GM12891 (cell line): ENCODE measurements at places on chromosomes 4 and X.

GRCh38 chrX:7170898-7171297 is 22.9 kb upstream of the PUDP start:
- no peak for DNase-seq

DNA sequence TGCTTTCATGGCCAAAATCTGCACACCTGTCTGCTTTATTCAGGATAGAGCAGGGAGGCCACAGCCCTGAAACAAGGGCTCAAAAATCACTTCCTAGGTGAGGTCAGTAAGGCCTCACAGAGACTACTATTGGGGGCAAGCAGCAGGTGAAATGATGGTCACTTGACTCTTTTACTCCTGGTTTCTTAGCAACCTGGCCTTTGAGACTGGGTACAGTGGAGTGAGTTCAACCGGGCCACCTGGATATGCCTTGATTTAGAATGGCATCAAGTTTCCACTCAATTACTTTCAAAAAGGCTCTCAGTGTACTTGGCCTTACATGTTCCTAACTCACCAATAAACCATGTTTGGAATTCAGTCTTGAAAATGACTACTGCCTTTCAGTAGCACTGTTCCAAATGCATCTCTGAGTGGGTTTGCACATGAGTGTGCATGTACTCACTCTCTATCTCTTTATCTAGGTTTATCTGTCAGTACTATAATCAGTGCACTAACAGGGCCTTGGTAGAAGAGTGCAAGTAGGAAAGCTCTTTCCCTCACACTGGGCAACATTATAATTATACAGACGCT is 388.2 kb downstream of the OPHN1 start:
- no peak for DNase-seq

DNA sequence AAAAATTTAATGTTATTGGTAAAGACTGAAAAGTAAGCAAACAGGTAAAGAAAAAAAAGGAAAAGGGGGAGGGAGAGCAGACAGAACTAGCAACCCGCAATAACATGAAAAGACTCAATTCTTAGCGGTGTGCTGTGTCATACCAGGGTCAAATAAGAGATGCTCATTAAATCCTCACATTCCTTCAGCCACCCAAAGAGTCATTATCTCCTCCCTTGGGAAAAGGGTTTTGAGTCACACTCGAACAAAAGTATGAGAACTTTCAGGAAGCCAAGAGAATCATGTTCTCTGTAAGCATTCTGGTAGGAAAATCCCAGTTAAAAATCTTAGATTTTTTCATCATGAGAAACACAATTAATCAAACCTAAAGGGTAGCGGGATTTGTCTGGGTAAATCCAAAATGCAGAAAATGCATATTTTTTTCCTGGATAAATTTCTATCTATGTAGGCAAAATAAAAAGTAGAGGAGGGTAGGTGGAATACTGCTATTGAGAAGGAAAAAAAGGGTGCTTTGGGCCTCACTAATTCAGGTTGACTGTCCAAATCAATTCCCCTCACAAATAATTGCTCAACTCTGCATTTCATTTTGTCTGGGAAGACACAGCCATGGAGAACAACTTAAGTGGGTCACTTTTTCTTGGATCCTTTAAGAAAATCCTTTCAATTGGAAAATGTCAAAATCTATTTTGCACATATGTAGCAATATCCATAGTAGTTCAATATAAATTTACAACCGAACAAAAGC is 23.2 kb downstream of the TNIP3 start:
- no peak for DNase-seq

DNA sequence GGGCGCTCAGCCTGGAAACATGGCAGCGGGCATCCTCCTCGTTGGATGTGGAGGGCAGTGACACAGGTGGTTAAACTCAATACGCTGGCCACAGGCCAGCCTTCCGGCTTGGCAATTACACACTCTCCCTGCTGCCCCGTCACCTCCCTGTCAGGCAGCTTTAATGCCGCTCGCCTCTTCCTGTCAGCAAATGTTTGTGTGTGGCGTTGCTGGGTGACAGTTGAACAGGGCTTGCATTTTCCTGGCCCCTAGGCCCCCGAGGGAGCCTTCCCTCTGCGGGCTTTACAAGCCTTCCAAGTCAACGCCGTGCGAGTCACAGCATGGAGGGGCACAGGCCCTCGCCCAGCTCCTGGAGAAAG is 620.0 kb downstream of the BCOR start:
- no peak for DNase-seq

DNA sequence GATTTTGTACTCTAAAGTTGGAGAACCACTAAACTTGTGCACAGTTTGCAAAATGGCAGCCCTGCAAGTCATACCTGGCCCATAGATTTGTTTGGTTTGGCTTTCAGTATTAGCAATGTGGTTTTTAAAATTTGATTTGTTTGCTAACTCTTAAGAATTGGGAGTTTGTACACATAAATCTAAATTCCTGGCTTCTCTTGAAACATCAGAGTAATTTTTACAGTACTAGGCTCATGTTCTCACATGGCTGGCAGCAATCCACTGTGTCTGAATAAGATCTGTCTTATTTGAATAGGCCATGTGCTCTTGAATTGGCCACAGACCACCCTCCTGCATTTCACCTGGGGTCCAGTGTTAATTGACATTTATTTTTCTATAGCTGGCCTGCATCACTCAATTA is 21.3 kb downstream of the DIAPH2 start:
- DNase-seq, result no peak

- DNase-seq, result no peak
Observed at GRCh38 chrX:38181357-38181756, 39.3 kb downstream of the SRPX start.

DNA sequence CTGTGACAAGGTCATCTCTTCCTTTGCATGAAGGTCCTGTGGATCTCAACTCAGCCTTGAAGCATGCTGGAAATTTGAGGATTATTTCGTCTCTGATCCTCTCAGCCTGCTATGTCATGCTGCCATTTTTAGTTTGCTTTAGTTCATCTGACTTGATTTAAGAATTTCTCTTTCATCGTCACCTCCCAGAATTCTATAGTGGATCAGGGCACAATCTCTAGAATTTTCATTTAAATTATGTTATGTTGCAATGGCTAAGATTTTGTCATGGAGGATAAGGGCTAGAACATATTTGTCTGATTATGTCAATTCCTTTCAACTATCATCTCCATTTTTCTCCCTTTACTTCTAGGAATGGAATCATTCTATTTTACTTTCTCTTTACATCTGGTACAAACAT is 98.8 kb downstream of the PCDH10 start:
- no peak for DNase-seq

- DNase-seq, result no peak
Observed at GRCh38 chr4:181693517-181693916, 549.7 kb upstream of the TENM3 start.

DNA sequence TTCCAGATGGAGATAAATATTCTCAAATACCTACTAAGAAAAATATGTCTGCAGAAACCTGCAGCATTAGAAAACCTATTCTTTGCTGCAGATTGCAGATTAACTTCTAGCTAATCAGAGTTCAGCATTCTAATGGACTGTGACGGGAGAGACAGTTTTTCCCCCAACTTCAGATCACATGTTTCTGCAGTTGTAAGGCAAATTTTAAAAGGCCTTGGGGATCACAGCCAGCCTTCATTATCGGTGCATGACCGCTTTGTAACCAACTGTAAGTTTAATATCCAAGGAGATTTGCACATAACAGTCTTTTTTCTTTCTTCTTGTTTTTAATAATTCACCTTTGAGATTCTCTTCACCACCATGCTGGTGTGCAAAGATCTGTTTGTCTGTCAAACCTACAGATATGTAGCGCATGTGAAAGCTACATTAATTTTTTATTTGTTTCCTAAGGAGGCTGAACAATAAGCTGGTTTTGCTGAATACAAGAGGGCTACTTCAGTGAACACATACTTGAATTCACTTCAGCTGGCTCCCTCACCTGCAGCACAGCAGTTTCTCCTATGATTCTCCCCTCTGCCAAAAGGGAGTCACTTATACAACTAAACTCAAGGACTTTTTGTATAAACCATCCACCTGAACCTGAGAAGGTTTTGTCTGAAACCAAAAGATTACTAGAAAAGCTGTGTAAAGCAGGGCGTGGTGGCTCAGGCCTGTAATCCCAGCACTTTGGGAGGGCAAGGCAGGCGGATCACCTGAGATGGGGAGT is 488.5 kb downstream of the RPA4 start:
- DNase-seq, result no peak

DNA sequence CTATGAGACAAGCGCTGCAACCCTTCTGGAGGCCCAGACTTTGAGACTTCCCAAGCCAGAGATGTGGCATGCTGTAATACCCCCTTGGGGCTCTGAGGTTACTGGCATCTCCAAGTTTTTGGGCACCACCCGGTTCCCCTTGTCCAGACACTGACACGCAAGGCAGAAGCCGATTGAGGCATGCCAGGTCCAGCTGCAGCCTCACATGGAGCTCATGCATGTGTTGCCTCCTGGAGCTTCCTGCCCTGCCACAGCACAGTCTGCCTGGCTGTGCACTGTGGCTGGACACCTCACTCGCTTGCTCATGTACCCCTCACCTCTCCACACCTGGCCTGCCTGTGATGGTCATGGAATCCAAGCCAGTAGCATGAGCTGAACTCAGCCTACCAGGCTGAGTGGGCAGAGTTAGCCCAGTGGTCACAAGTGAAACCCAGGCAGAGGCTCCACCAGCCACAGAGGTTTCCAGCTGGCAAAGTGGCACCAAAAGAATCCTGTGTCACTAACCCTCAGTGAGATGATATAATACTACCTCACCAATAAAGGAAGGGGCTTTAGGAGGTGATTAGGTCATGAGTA is 789.2 kb upstream of the INTU start:
- DNase-seq, result no peak

- no peak for DNase-seq
Observed at GRCh38 chrX:124651031-124651430, 304.7 kb downstream of the SH2D1A start.

DNA sequence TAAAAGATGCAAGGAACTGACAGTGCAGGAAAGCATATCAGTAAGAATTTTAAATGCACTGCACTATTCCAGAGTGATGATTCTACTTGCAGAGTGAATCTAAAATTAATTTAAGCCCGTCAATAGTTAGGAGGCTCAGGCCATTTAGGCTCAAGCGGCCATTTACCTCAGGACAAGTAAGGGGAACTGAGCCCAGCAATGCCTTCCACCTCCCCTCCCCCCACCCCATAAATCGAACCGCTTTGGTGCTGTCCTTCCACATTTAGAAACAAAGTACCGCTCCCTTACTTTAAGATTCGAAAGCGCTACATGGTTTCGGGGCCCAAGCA is 665 bp downstream of the RBM41 start:
- DNase-seq, result no peak

DNA sequence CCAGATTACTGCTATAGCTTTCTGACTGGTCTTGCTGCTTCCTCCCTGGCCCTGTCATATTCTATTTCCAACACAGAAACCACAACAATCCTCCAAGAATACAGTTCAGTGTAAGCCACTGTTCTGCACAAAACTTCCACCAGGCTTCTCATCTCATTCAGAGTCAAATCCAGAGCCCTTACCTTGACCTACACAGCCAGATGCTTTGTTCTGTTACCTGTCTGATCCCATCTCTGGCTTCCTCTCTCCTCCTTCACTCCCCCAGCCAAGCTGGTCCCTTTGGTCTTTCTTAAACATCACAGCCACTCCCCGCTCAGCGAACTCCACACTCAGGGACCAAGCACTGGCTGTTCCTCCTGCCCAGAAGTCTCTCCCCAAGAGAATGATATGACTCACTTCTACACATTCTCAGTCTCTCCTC is 84.8 kb upstream of the BMP2K start:
- no peak for DNase-seq

- DNase-seq, result no peak
Observed at GRCh38 chr4:90181644-90182043, 54.5 kb downstream of the CCSER1 start.

DNA sequence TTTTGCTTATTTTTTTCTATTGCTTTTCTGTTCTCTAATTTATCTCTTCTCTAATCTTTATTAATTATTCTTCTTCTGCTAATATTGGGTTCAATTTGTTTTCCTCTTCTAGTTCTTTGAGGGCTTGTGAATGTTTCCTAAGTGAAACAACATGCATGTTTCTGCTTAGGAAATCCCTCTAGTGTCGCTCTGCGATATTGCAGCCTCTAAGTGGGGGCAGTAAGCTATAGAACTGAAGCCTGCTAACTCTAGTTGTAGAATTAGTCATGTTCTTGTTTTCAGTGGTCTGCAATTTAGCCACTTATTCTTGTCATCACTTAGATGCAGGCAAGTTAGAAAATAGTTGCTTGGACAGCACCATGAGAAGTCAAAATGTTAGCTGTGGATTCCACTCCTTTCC is 222.6 kb downstream of the SPIN4 start:
- no peak for DNase-seq

GRCh38 chr4:186445040-186445439 is 110.3 kb downstream of the MTNR1A start:
- no peak for DNase-seq

DNA sequence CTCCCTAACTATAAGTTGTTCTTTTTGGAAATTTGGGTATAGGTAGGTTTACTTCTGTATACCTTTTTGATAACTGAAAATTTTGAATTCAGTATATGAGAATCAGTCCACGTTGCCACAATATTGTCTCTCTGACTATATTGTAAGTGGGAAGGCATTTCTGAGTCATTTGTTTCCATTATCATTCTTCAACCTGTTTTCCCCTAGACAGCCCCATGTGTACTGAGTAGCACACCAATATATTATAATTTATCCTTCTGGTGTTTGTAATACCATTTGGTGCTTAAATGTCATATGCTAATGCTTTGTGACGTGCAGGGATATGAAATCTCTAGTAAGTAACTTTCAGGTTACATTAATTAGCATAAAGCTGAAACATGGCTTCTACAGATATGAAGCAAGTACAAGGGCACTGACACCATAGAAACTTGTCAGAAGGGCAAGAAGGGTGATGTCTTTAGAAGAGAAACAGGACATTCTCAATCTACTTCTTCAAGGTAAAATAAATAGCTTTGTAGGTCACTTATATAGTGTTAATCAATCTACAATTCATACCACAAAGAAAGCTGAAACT is 27.7 kb downstream of the PAK3 start:
- DNase-seq, result no peak

DNA sequence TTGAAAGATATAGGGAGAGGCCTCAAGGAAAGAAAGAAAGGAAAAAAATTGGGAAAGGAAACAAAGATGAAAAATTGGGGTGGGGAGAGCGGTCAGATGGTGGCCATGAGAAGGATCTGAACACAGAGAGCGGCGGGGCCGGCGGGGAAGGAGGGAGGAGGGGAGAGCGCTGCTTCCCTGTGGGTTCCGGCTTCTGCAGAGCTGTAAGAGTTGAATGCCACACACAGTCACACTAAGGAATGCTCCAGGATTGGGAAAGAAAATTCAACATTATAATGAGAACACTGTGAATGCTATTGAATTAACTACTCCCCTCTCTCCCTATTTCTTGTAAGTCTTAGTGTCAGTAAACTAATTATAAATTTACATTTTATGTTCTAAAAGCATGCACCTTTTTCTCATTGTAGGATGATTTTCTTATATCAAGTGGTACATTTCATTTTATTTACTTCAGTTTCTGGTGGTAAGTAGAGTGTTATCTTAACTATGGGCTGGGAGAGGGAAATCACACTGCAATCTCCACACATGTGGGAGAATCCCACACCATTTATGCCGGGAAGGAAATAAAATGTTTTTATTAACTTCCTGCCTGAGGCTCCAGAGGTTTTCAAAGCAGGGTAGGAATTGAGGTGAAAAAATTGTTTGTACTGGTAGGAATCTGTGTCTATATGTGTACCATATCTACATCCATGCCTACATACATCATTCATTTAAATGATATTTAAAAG is 904 bp downstream of the F11 start:
- DNase-seq, result no peak
